ENCODE measurements at places on chromosomes 7 and 10.

GRCh38 chr7:117155694-117156093, 167.2 kb downstream of the WNT2 start:
- no peak for DNase-seq

GRCh38 chr7:55020466-55020871, 1.7 kb downstream of the EGFR start:
- DNase-seq, result no peak

DNA sequence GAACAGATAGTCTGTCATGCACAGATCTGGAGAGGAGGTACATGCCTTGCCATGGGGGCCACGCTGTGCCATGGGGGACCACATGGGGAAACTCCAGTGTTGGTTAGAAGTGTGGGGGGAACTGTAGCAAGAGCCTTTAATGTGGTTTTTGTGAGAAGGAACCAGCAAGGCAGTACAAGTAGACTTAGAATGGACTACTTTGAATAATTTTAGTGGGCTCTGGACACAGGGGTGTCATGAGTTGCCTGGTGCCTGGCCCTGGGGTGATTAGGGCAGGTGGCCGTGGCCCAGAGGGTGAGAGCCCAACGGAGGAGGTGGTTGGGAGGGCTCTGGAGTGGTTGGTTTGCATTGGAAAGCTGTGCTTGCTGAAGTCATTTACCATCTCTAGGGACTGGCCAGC, 77.2 kb downstream of the CXCL12 start:
- DNase-seq, result no peak

DNA sequence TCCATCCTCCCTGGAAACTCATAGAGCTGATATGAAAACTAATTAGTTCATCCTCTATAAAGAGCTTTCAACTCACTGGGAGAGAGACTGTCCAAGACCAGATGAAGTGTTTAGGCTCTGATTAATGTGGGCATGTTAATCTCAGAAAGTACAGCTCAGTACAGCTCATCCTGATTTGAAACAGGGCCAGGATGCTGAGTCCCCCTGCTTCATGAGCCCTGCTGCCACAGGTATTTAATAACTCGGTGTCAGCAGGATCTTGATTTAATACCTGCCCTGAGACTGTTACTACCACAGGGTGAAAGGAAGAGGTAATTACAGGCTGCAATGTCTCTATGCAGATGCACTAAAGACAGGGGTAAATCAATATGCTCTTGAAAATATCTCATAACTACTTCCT, 10.8 kb downstream of the LMOD2 start:
- DNase-seq, result no peak

DNA sequence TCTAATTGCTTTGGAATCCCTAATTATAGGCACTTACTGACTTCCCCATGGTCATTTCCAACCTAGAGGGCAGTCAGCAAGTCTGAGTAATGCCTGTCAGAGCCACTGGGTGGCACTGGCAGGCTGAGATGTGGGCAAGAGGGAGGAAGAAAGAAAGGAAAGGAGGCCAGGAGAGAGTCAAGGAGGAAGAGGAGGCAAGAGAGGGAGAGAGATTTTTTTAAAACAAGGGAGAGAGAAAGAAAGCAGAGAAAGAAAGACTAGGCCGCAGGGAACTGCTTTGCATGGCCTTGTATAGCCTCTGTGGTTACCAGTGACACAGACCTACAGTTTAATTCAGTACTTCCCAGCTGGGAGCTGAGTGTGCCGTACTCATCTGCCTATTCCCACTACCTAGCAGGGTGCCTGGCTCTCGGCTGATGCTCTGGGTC, 210.4 kb upstream of the ADO start:
- peak; percentile 27 for DNase-seq

DNA sequence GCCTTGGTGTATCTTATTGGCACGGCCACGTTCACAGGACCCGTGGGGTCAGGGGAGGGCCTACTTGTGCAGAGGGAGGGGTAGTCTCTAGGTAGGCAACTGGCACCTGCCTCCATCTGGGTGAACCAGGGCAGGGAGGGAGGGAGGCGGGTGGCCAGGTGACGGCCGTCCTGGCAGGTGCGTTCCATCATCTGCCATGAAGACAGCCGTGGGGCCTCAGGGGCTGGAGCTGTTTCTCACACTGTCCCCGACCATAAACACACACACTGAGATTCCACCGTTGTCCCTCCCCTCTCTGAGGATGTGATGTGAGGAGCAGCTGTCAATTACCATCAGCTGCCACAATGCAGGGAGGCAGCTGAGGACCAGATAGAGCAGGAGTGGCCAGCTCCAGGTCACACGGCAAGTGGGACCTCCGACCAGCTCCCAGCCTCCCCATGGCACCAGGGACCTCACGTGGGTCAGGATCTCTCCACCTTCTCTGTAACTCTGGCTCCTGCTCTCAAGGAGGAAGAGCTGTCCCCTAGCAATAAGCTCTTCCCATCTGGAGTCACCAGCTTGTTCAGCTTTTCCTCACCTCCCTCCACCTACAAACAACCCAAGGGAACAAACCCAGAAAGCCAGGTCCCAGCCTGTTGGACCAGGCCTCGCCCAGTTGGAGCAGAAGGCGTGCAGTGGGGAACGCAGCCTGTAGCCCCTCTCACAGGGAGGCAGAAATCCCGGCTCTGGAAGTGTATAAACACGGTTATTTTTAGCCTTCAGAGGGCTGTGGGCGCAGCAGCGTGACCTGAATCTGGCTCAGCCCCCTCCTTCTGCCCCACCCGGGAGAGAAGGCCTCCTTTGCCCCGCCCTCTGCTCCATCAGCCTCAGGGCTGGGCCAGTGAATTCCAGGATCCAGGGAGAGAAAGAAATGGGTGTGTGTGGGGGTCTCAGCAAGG, 33.1 kb downstream of the ZMIZ1 start:
- DNase-seq, result no peak

GRCh38 chr7:100483722-100484672, at the start of gene NYAP1:
TSS of gene NYAP1 (plus strand) at chr7:100483927. CDS start at chr7:100485312, 1,385 bp downstream.
- DNase-seq, result peak; percentile 46

- no peak for DNase-seq
Measured at GRCh38 chr7:51366172-51366728, 49.6 kb upstream of the COBL start.

GRCh38 chr7:102991540-102992214, 78.9 kb downstream of the LRRC17 start:
- DNase-seq, result no peak

DNA sequence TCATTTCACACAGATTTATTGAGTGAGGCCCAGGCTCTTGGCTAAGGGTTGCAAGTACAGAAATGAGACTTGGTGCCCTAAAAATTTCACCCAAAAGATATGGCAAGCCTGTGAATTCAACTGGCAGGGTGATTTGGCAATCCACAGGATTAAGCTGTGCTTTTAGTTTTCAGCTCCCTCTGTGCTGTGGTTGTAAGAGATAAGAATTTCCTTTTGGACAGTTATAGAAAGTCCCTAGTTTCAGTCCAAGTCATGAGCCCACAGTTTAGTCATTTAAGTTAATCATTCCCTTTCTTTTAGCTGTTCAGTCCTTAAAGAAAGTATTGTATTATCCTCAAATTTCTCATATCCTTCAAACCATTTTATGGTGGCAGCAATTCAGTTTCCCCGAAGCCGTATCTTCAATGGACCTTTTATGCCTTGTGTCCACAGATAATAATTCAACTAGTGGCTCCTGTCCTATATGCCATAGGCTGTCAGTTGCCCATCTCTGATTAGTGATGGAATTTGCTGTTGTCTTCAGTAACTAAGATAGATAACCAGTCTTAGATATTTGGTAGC, 73.4 kb upstream of the NAMPT start:
- DNase-seq, result no peak

DNA sequence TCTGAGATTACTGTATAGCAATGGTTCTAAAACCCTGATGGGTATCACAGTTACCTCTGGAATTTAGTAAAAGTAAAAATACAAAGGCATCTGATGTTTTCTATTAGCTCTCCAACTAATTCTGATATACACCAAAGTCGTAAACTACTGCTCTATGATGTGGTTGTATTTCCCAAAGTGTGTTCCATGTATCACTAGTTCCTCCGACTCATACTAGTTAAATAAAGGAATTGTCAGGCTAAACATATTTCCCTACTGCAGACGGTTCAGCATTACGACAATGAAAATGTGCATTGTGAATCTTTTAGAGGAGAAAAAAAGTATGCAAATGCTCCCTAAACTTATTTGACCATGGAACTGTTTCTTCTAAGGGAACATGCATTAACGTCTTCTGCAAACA, 38.9 kb downstream of the ZNF365 start:
- no peak for DNase-seq

DNA sequence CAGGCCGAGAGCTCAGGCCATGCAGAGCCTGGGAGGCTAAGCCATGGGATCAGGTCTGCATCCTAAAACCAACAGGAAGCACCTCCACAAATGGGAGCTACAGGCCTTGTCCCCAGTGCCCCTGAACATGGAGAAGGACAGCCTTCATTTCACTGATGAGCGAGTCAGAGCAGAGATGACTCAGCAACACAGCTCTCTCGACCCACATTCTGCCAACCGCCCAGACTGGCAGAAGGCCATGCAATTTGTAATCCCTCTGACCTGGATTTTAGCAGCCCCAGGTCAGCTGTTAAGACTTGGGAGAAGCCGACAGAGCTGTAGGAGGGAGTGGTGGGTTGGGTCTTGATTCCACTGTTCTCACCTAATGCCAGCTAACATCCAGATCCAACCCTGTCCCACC, 25.5 kb downstream of the VOPP1 start:
- DNase-seq, result peak; percentile 45

DNA sequence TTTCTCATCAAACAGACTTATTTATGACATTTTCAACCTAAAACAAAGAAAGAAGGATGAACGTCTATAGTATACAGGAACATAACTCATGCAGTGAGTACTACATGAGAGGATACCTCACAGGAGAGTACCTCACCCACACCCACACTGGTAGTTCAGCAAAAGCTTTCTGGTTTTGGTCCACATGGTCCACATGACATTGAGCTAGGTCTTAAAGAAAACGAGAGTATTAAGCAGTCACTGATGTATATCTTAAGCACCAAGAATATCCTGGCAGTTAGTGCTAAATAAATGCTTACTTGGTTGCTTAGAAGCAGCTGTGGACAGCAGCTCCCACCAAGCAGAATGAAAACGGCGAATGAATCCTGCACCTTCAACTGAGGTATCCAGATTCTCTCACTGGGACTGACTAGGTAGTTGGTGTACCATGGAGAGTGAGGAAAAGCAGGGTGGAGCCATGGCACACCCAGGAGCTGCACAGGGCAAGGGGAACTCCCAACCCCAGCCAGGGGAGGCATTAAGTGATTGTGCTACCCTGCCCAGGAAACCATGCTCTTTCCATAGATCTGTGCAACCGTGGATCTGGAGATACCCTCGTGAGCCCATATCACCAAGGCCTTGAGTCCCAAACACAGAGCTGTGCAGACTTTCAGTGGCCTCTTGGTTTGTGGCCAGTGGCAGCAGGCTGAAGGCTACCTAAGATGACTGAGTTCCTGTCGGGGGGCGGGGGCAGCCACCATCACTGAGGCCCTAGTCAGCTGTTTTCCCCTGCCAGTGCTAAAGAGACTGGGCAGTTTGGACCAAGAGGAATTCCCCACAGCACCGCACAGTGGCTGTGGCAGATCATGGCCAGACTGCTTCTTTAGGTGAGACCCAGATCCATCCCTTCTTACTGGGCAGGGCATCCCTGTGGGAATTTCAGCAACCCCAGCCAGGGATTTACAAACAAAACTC, 143.4 kb downstream of the SGMS1 start:
- no peak for DNase-seq

DNA sequence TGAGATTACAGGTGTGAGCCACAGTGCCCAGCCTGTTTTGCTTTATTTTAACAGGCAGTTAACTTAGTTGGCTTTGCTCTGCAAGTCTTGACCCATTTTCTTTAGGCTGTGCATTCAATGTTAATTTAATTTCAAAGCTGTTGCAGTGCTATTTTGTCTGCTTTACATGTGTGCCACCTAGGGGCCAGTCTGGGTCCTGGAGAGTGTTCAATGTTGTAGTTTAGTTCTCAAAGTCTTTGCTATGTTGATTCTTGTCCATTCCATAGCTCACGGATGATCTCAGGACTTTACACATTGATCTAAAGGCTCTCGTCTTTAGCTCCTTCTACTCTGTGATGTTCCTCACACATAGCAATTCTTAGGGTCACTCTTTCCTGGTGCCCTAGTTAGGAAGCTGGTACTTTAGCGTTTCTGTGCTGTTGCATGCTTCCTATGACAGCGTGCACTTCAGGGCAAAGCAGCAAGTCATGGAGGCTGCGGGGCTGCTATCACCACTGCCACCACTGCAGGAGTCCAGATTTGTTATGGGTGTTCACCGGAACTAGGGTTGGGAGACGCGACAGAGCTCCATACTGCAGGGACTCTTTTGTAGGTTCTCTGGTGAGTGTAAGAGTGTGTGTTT, 16.4 kb upstream of the ABCA13 start:
- peak; percentile 2 for DNase-seq

DNA sequence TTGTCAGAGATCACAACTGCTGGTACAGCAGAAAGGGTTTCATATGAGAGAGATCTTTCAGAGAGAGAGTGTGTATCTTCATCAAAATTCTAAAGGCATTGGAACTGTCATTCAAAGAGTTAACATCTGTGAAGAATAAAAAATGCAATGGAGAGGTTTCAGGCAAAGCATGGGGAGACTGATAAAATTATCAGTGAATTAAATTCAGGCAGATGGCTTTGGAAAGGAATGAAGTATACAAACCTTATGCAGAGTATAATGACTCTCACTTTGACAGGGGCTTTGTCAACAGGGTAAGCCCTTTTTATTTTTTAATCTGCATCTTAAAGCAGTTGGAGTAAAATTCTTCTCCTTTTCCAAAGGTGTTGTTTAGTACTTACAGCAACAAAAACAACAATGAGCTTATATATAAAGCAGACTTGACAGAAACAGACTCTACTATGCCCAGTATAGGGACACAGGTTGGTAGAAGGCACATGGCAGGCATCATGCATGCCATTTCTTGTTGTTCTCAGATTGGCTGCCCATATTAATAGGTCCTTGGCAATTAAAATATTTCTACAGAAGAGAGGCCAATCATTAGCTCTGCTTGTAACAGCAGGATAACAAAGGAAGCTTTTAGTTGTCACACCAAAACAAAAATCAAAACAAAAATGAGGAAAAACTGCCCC, 54.9 kb upstream of the NXPH1 start:
- DNase-seq, result no peak

GRCh38 chr7:37096341-37096740, 352.3 kb downstream of the ELMO1 start:
- DNase-seq, result no peak

GRCh38 chr7:150753826-150754603, 16.8 kb downstream of the GIMAP5 start:
- DNase-seq, result peak; percentile 24

DNA sequence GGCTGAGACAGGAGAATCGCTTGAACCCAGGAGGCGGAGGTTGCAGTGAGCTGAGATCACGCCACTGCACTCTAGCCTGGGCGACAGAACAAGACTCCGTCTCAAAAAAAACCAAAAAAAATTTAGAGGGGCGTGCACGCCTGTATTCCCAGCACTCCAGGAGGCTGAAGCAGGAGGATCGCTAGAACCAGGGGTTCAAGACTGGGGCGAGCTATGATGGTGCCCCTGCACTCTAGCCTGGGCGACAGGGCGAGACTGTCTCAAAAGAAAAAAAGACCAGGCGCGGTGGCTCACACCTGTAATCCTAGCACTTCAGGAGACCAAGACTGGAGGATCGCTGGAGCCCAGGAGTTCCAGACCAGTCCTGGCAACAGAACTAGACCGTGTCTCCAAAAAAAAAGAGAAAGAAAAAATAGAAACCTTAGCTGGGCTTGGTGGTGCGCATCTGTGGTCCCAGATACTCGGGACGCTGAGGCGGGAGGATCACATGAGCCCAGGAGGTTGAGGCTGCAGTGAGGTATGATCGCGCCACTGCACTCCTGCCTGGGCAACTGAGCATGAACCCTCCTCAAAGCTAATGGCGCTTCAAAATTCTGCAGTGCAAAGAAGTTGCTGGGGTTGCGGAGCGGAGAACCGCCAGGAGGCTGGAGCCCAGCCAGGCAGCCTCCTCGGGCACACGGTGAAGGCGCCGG, 382 bp upstream of the MBLAC1 start:
- DNase-seq, result no peak

- no peak for DNase-seq
Measured at GRCh38 chr10:28711776-28712175, 34.5 kb downstream of the BAMBI start.

Data from stimulated activated naive CD4-positive, alpha-beta T cell treated with Interleukin-2 at 50 U/mL for 16 hours (primary cell).